ENCODE measurements at places on chromosomes 13 and 19. TPM values are rescaled to one million over a fixed set of nuclear protein-coding genes. Genes with fewer than 3 reads are reported as not detected.

GRCh38 chr13:50527612-50528509 is 315.6 kb downstream of the DLEU7 start:
- DNase-seq: no peak

- DNase-seq: no peak
Observed at GRCh38 chr13:34671137-34671536, 270.9 kb upstream of the NBEA start.

DNA sequence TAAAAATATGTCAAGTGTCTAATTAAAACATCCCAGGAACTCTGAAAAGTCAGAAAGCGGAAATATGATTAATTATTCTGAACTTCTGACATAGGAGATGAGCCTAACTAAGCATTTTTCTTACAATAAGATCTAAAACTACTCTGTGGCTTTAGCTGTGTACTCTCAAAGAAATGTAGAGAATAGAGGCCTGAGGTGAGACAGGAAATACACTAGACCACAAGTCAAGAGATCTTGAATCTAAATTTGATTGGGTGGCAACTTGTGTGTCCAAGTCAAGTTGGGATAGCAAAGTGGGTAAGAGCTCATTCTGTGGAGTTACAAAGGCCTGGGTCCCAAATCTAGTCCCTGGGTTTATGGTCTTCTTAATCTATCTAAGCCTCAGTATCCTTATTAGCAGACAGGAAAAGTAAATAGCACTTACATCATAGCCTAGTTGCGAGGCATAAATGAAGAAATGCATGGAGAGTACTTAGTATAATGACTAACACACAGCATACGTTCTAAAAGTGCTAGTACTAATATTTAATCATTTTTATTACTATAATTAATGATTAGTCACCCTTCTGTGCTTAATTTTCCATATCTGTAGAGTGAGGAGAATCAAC is 9.4 kb upstream of the LRRC63 start:
- DNase-seq: no peak

DNA sequence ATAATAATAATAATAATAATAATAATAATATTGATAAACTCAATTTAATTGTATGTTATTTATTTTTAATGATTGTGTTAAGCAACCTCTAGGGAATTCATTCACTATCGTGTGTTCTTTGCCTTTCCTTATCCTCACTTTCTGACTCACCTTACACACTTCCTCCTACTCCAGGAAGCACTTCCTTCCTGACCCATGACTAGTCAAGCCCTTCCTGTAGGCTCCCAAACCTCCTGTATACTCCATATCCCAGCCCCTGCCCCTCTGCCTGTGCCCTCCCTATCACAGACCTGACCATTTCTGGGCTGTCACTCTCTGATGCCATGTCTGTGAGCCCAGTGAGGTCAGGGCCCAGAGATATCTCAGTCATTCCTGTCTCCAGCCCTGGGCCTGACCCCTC is 7.6 kb downstream of the LGALS4 start:
- DNase-seq: no peak

- DNase-seq: no peak
Observed at GRCh38 chr13:91406619-91407018, 8.2 kb downstream of the GPC5 start.

- no peak for DNase-seq
Observed at GRCh38 chr13:21458451-21458812, 671 bp downstream of the ZDHHC20 start.

- DNase-seq: no peak
Observed at GRCh38 chr19:44782729-44783128, 5.0 kb downstream of the CBLC start.

The PRODH2 gene
- 20.6 TPM for total RNA-seq

The DAND5 gene
- total RNA-seq: not detected

The CGB1 gene
- not detected for total RNA-seq

The PRSS57 gene
- total RNA-seq: not detected

The OR4F17 gene
- not detected for total RNA-seq

The TEX101 gene
- not detected for total RNA-seq

The KLF1 gene
- not detected for total RNA-seq

The KCNN4 gene
- total RNA-seq: 7.7 TPM

The ZNF846 gene
- total RNA-seq: 9.8 TPM

The ZNF773 gene
- total RNA-seq: 9.8 TPM

Data from type B pancreatic cell (in vitro differentiated cells).